ENCODE measurements at places on chromosomes 7 and 10.

GRCh38 chr7:5546626-5547025, 123.0 kb upstream of the TNRC18 start:
- no peak for DNase-seq

DNA sequence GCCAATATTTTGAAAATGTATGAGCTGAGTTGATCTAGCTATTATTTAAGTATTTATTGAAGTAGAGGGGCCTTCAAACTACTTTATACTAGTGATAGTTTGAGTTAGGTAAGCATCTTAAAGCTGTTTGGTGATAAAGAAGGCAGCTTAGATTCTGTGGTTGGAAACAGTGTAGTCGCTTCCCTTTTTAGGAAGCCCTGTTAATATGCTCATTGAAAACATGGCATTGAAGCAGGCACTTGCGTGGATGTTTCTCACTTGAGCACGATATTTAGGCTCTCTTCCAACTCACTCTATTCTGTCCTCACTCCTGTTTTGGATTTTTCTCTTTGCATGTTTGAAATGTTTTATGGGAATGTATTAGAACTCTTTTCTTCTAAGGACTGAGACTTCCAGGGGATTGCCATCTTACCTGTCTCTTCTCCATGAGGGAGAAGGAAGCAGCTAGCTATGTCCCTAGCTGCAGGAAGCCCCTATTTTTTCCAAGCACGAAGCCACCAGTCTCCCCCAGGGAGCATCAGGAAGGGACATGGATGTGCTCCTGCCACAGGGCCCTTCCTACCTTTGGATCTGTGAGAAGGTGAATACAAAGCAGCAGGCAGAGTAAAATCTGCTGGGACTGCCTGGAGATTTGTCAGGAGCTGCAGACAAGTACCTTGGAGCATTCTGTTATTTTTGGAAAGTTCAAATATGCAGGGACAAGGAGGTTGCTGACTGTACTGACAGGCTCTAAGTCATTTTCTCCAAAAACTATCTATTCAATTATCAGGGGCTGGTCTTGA, 22.0 kb upstream of the BMPR1A start:
- DNase-seq: no peak

- no peak for DNase-seq
These were observed 181.4 kb upstream of the TNS3 start for GRCh38 chr7:47763063-47763974.

- no peak for DNase-seq
These were observed 306.1 kb downstream of the DGKB start for GRCh38 chr7:14596421-14596820.

- peak; percentile 18 for DNase-seq
These were observed 132.1 kb downstream of the NRBF2 start for GRCh38 chr10:63265222-63265617.

GRCh38 chr7:41189866-41190265, 513.0 kb downstream of the INHBA start:
- DNase-seq: no peak

- no peak for DNase-seq
These were observed 1.2 kb downstream of the ING3 start for GRCh38 chr7:120951826-120952225.

DNA sequence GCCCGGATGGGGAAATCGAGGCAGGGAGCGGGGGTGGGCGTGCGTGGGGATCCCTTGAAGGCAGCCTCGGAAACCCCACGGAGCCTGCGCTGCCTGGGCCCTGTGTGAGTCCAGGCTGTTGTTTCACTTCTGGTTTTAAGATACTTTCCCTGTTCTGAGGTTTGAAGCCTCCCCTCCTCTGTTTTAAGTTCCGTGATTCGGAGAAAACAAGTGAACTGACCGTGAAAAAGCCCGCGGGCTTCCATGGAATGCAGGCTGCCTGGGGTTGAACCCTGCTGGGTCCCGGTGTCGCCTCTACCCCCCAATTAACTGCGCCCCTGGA, 401 bp downstream of the LRRC27 start:
- DNase-seq: no peak

DNA sequence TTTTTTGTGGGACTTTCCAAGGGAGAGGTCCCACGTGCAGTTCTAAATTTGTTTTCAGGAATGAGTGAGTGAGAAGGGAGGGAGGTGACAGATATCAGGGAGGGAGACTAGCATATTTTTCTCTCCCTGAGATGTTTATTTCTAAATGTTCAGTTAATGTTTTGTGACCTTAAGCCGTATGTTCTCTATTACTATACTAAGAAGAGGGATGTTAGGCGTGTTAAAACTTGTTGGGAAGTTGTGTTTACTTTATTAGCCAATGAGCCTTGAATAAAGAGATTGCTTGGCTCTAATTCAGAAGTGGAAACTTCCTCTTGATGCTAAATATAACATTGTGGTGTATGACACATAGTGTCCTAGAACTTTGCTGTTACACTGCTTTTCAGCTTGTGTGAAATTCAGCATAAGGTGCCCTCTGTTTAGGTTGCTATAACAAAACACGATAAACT, 37.3 kb downstream of the DNAH11 start:
- DNase-seq: no peak

DNA sequence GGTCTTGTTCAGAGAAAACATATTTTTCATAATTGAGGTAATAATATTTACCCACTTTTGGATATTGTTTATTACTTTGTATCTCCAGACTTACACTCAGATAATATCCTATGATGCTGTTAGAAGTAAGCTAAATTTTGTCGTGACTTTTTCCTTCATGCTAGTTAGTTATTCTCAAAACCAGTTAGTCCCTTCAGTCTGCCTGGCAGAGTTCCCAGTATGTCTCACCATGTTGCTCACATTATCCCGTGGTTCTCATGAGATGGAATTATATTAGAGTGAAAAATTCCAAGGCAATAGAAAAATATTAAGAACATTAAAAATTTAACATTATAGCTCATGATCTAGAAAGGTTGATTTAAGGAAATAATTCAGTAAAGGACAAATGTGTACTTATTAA, 81.5 kb upstream of the SMIM30 start:
- DNase-seq: no peak

- DNase-seq: no peak
These were observed 19.0 kb upstream of the ELFN1 start for GRCh38 chr7:1651031-1651446.

DNA sequence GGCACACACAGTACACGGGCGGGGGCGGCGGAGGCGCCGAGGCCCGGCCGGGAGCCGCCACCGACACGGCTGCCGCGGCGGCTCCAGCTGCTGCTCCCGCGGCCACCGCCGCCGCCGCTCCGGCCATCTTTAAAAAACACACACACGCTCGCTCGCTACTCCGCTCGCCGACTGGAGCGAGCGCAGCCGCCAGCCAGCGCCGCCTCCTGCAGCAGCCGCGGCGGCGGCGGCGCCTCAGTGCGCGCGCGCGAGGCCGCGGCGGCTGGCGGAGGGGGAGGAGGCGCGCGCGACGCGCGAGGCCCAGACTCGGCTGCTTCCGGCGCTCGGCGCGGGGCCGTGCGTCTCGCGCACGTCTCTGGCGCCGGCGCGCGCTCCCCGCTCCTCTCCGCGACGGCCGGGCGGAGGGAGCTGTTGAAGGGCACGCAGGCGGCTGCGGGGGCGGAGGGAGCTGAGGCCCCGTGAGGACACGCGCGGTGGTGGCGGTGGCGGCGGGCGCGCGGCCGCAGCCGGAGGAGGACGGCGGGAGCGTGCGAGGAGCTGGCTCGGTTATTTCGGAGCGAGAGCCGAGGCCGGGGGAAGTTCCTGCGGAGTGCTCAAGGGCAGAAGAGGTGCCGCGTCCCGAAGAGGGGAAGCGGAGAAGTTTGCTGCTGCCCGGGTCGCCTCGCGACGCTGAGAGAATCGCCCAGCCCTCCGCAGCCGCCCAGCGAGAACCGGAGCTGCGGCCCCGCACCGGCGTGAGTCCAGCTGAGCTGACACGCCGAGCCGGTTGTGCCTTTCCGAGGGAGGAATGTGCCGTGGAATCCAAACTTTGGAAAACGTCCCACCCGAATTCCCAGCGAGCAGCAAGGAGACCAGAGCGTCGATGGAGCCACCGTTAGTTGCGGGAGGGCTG, at the start of gene KDM7A:
Gene KDM7A, minus strand, starts transcription at position 173 of the 892 bp plus-strand sequence. Its CDS starts 46 bp downstream, at position 127.
- peak; percentile 83 for DNase-seq

DNA sequence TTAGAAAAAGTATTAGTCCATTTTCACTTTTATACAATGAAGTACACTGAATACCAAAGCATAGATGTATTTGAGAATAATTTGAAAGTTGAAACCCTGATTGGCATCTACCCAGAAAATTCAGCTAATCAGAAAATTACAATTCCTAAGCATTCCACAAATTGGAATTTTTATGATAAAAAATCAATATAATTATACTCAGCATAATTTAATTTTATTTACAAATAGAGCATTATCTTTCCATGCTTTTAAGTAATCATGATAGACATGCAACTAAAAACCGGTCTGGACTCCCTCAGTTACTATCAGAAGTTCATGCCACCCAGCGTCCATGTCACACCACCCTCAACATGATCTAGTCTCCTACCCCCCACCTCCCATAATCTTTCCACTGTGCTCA, 50.4 kb downstream of the ARL4A start:
- DNase-seq: no peak

- no peak for DNase-seq
These were observed 118.8 kb downstream of the NPSR1 start for GRCh38 chr7:34776748-34777358.

GRCh38 chr7:100947792-100948191, 1.5 kb upstream of the MUC3A start:
- no peak for DNase-seq

- DNase-seq: no peak
These were observed 9.2 kb upstream of the DDIT4 start for GRCh38 chr10:72264536-72264935.

DNA sequence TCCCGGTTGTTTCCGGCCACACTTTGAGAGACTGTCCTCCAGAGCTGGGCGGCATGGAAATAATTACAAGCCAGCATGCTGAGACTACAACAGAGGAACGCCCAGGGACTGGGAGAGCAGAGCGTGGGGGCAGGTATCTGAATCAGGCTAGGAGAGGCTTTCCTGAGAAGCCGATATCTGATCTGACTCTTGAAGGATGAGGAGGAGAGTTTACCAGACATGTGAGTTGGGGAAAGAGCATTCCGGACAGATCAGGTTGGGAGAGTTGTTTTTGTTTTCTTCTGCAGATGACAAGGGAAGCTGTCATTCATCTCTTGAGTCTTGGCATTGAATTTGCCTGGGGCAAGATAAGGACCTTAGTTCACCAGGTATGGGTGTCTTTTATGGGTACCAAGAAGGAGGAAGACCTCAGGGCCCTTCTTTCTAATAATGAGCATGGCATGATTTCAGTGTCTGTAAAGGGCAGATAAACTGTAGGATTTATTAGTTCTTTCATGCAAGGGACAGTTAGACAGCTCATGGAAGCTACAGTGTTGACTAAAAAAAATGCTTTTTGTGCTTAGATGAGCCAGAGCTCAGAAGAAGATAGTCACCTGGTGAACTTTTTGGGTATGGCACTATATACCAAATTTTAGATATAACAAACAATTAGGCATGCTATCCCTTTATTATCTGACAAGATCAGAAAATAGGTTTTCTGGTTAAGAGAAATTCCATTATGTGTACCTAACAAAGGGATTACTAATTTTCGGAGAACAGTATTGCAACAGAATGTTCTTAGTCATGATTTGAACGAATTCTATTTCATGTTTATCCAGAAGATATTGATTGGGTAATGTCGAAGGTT, 36.2 kb downstream of the WBP1L start:
- no peak for DNase-seq

GRCh38 chr7:107446988-107447387, 22.9 kb upstream of the GPR22 start:
- DNase-seq: no peak

DNA sequence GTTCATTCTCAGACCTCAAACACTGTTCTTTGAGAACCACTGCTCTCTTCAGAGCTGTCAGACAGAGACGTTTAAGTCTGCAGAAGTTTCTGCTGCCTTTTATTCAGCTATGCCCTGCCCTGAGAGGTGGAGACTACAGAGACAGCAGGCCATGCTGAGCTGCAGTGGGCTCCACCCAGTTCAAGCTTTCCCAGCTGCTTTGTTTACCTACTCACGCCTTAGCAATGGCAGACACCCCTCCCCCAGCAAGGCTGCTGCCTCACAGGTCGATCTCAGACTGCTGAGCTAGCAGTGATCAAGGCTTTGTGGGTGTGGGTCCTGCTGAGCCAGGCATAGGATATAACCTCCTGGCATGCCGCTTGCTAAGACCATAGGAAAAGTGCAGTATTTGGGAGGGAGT, 80.5 kb upstream of the CYP2C9 start:
- DNase-seq: no peak

- no peak for DNase-seq
These were observed 20.0 kb downstream of the UNC5B start for GRCh38 chr10:71232089-71232998.

GRCh38 chr7:81161451-81162075, 242.7 kb upstream of the SEMA3C start:
- no peak for DNase-seq

- DNase-seq: no peak
These were observed 146.4 kb upstream of the TMEM106B start for GRCh38 chr7:12064586-12065127.

DNA sequence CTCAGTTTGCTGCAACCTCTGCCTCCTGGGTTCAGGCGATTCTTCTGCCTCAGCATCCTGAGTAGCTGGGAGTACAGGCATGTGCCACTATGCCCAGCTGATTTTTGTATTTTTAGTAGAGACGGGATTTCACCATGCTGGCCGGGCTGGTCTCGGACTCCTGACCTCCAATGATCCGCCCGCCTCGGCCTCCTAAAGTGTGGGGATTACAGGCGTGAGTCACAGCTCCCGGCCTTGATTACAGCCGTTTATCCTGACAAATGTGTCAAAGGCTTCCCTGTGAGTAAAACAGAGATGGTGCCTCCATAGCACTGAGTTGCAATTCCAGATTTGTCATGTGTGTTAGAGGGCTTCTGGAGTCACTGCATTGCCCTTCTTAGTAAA, 273.7 kb downstream of the CCDC3 start:
- no peak for DNase-seq

GRCh38 chr7:10104292-10104691, 869.4 kb upstream of the PHF14 start:
- DNase-seq: no peak

DNA sequence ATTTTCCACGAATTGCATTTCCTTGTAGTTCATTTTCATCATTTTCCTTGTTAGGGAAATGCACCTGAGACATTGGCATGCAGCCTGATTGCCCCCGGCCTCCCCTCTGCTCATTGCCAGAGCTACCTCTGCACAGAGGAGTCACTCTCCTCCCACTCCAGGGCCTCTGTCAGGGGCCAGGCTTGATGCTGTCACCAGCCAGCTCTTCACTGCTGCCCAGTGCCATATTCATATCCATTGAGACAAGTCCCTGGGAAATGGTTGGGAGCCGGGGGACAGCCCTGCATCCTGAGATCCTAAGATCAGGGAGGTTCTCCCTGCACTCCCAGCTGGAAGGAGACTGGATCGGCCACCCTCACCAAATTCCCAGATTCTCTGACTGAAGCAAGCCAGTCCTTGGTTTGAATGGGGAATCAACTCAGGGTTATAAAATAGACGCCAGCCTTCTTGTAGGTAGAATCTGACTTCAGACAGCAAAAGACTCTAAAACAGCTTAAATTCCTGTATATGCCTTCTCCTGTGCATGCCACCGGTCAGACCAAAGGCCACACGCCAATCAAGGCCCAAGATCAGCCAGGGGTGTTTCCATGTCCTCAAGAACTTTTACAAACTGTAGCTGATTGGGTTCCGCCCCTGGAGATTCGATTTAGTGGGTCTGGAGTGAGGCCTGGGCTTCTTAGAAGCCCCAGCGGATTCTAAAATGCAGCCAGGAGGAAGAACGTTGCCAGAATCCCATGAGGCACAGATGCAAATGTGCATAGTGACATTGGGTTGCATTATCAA, 86.5 kb downstream of the PARP12 start:
- DNase-seq: no peak

GRCh38 chr10:21304198-21304597, 221.3 kb downstream of the SKIDA1 start:
- DNase-seq: no peak

GRCh38 chr7:36153571-36154097, 580 bp downstream of the EEPD1 start:
- no peak for DNase-seq

All from stimulated activated CD8-positive, alpha-beta memory T cell treated with anti-CD3 and anti-CD28 coated beads, Interleukin-7, amount 100 ng/mL, for 48 hours (primary cell).